Spinal cord (tissue), 10 donors: ENCODE measurements at places on chromosomes 7 and 10.

DNA sequence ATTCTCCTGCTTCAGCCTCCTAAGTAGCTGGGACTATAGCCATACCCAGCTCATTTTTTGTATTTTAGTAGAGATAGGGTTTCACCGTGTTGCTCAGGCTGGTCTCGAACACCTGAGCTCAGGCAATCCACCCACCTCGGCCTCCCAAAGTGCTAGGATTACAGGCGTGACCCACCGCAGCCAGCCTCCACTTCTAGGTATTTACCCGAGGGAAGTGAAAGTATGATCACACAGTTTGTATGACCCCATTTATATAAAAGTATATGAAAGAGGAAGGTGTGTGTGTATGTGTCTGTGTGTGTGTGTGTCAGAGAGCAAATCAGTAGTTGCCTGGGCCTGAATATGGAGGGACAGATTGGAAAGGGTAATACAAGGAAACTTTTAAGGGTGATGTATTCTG is 2.0 kb upstream of the PURB start:
- no peak for DNase-seq

- peak; percentile 13 for DNase-seq
Observed at GRCh38 chr7:68807666-68808065, 790.6 kb upstream of the AUTS2 start.

- DNase-seq, result no peak
Observed at GRCh38 chr10:28396331-28396730, 93.5 kb upstream of the MPP7 start.

DNA sequence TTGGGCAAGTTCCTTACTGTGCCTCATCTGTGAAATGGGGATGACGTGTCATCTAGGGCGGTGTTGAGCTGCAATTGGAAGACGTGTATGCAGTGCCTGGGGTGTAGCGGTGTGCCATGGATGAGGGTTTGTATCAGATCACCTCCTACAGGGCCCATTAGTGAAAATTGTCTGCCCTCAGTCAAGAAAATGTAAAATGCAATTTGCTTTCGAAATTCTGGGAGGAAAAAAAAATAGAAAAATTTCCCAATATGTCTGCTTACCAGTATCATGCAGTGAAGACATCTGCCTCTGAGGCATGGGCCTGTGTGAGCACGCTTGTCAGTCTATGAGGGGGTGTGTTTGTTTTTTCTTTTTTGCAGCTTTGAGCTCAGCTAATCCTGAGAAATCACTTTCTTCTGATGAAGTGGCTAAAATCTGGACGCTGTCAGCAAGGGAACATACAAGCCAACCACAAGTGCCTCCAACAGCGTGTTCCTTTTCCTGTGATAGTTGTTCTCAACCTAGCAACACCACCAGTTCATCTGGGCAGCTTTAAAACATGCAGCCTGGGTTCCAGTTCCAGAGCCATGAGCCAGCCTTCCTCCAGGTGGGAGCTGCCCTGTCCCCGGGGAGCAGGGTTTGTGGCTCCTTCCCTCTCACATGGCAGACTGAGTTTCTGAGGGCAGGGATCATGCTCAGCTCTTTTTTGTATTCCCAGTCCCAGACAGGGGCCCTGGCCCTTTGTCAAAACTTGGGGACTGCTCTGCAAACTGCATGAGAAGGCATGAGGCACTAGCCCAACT is 10.3 kb downstream of the FAM241B start:
- no peak for DNase-seq

GRCh38 chr7:98930921-98931320 is 52.6 kb downstream of the TRRAP start:
- DNase-seq, result no peak

- no peak for DNase-seq
Observed at GRCh38 chr10:127720142-127720541, 16.8 kb upstream of the FOXI2 start.

DNA sequence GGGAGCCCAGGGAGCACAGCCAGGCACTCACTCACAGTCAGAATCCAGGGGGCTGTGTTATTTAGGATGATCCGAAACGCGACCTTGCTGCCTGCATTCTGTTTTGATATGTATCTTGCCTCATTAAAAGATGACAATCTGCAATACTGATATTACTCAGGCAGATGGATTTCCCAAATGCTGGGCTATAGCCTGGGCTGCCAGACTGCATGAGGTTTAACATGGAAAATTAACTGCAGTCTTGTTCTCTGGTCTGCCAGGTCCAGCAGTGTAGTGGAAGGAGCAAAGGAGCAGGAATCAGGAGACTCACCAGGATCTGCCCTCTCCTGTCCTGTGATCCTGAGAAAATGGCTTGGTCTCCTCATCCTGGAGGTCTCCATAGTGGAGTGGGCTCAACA is 258.1 kb downstream of the PAXIP1 start:
- DNase-seq, result no peak

GRCh38 chr7:88737632-88738031 is 21.9 kb upstream of the ZNF804B start:
- no peak for DNase-seq

DNA sequence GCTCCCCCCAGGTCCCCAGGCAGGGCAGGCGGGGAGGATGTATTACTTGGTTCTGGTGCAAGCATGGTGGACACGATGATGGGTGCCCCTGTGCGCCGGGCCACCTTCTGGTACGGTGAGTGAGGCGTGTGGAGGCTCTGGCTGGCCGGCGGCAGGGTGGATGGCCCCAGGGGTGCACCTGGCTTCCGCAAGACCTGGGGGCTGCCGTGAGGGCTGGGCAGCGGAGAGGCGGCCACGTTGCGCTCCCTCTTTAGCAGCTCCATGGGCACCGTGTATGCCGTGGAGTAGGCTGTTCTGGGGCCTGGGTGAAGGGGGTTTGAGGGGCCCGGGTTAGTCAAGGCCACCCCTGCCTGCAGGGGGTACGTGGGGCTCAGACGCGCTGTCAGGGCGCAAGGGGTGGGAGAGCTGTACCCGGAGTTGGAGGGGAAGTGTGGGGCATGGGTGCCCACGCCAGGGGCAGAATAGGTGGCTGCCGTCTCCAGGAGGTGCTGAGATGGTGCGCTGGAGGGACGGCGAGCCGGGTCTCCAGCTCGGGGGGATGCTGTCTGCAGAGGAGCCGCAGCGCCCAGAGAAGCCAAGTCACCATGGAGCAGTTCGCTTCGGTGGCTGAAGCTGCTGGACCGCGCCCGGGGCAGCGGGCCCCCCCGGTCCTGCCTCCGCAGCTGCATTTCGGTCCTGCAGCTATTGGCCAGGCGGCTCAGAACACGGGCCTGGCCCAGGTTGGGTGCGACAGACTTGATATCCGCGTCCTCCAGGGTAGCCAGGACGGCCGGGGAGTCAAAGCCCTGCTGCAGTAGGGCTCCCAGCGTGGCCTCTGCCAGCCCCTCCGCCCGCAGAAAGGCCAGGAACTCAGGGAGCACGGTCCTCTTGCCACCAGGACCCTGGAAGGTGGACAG is 84.4 kb downstream of the ZRANB1 start:
- DNase-seq, result no peak

- DNase-seq, result no peak
Observed at GRCh38 chr7:25989140-25989705, 162.8 kb upstream of the NFE2L3 start.

DNA sequence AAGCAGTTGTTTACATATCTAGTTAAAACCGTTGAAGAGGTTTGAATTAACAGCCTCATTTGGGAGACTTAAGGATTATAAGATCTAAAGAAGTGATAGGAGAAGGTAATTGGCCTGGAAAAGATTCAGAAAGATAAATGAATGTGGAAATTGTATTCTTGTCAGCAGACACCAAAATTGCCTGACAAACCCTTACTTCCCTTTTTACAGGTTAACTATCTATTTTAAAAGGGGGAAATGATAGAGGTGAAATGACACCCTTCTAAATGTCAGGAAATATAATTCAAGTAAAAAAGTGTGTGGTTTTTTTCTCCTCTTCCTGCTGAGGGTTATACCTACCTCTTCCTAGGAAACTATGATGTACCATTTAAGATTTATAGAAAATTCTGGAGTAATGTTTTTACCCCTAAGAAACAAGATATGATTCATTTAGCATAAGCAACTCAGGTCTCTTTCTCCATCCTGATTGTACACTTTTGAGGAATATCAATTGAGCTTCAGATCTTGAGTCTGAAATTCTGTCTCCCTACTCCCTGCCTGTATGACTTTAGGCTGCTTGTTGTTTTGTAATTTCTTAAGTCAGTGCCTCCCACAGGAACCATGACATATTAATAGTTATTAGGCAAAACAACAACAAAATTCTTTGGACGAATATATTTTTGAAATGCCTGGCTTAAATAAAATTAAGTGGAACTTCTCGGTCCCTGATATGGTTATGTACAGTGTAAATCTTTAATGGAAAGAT is 250.4 kb downstream of the RNLS start:
- DNase-seq, result no peak

DNA sequence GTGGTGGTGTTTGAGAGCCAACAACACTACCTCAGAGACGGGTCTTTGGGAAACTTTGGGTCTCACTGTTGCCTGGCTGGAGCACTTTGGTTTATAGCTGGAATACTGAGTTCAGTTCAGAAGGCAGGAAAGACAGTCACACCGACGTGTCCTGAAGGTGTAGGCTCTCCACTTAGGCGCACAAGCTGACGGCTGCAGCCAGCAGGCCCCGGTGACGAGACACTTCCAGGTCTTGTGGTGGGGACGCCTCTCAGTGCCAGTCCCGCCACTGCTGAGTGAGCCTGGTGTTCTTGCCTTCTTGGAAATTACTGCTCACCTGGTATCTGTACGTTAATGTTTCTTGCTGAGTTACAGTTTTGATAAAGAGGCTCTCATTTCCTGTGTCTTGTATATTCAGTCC is 74.0 kb downstream of the WDR37 start:
- no peak for DNase-seq

DNA sequence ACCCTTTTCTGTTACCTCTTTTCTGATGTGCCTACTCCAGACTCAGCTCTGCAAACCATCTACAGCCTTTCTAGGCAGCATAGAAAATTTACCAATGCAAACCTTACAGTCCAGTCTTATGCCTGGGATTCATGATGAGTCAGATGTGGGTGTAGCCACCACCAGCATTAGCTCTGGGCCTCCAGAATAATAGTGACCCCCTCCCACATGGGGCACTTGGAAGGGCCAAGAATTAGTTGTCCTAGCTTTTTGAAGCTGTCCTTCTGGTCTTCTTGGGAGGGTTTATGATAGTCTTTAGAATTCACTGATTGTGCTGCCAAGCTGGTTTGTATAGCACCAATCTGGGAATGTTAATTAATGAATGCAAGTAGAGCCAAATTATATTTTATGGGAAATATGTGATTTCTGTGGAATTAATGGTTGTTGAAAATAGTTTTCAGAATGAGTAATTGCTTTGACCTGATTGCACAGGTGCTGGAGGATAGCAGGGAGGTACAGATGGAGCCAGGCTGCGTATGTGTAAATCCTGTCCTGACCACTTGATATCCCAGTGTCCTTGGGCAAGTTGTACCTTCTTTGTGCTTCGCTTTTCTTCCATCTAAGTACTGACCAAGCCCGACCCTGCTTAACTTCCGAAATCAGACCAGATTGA is 94.8 kb downstream of the CPED1 start:
- DNase-seq, result no peak
